ENCODE measurements at places on chromosomes 5 and 9.

DNA sequence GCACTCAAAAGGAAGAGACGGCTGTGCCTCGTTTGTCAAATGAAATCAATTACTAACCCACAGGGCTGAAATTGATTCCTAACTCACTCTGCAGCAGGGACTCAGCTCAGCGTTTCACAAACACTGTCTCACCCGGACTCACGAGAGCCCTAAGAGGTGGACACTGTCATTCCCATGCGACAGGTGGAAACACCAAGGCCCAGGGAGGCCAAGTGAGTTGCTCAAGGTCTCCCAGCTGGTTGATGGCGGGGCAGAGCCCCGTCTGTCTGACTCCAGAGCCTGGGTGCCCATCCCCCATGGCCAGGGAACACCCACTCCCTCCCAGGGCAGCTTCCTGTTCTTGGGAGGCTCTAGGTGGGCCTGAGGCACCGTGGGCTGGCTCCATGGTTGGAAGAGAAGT, 1.3 kb upstream of the PLPP7 start:
- no peak for DNase-seq

DNA sequence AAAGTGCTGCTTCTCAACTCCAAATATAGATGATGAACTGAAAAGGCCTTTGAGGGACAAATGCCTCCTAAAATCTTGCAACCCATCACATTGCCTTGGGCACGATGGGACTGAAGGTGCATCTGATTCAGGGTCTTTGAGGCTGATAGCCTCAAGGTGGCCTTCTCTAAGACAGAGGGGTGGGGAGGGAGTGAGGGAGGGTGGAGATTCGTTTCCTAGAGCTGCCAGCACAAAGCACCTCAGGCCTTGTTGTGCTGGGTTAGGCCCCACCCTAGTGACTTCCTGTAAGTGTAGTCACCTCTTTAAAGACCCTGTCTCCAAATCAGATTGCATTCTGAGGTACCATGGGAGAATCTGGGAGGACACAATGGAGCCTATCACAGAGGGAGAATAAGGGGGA, 57.1 kb downstream of the BARX1 start:
- DNase-seq: no peak

DNA sequence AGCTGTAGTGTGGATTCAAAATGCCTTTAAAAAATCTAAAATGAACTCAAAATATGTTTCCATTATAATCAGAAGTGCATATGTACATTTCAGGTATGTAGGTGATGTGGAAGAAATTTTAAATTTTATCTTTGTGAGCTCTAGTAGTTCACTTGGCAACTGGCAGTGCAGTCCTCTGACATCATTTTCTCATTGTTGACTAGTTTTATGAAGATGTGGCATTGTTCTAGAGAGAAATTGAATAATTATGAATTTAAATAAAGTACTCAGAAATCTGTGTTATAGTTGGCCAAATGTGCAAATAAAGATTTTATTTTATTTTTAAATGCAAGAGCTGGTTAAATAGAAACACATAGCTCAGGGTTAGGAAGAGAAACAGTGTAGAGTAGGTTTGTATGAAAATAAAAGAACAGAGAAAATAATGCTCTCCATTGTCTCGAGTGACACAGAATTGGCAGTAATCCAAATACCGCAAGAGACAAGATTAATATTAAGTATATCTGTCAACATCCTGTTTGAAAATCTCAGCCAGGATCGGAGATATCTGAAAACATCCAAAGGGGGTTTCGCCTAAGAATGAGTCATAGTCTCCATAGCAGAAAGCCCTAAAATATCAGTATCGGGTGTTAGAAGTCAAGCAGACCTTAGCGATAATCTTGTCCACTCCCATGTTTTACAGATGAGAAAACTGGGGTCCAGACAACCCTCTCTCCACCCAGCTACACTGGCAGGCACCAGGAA, 189.4 kb downstream of the CCDC192 start:
- DNase-seq: no peak

- no peak for DNase-seq
Measured at GRCh38 chr9:117624106-117624505, 80.1 kb upstream of the TLR4 start.

DNA sequence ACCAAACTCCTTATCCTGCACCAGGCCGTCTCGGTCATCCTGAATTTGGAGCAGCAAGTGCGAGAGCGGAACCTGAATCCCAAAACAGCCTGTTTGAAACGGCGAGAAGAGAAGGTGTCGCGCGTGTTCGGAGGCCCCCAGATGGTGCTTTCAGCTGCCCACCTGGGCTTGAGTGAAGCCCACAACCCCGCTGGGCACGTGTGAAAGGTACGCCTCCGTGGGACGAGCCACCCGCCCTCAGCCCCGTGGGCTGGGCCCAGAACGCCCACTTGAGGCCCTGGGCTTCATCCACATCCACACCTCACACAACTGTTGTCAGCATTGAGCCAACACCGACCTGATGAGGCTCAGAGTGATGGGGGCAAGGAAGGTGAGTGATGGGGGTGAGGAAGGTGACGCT, 72.8 kb downstream of the INSL6 start:
- DNase-seq: no peak

DNA sequence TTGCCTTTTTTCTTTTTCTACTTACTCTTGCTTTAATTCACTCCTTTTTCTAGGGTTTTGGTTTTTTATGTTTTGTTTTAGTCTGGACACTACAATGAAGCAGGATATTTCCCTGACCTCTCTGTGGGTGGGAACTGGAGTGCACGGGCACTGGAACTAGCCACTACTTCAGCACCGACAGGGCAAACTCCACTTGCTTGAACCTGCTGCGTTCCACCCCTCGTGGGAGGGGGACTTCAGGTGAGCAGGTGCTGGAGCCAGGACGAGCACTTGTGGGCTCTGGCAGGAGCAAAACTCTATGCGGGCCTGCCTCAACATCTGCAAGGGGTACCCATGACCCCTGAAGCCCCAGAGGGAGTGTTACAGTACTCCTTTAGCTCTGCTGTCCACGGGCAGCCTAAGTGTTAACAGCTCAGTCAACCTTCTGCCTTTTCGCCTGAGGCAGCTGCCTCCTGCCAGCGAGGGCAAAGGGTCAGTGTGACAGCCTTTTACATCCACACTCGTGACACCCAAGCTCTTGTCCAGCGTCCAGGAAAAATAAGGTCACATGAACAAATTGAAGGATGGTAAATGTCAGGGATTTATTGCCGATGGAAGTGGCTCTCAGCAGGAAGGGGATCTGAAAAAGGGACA, 144.1 kb upstream of the NFIL3 start:
- no peak for DNase-seq

DNA sequence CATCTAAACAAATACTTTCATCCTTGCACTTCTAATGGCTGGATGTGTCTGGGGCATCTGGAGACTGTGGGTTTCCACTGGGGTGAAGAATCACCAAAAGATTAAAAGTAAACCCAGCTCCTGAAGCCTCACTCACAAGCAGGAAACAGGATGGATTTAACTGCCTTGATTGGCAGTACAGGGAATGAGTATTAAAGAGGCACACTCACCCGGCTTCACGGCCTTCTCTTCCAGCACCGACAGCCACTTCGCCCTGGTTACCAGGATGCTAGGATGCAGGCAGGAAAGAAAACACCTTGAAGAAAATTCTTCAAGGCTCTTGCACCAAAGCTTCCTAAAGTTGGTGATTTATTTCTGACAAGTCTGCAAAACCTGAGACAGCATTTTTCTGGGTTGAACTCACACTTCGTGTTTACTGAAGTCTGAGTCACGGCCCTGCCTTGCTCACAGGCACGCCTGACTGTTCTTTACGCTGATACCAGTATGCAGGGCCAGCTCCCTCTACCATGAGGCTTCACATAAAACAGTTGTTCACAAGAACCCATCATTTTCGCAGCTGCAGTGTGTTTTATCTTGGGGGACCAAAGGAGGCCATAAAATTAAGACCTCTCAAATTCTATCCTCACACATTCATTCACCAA, 56.5 kb upstream of the ZNF354A start:
- no peak for DNase-seq

GRCh38 chr5:2550509-2550908, 201.0 kb downstream of the IRX2 start:
- DNase-seq: no peak

GRCh38 chr5:68435611-68436010, 220.1 kb downstream of the PIK3R1 start:
- no peak for DNase-seq

DNA sequence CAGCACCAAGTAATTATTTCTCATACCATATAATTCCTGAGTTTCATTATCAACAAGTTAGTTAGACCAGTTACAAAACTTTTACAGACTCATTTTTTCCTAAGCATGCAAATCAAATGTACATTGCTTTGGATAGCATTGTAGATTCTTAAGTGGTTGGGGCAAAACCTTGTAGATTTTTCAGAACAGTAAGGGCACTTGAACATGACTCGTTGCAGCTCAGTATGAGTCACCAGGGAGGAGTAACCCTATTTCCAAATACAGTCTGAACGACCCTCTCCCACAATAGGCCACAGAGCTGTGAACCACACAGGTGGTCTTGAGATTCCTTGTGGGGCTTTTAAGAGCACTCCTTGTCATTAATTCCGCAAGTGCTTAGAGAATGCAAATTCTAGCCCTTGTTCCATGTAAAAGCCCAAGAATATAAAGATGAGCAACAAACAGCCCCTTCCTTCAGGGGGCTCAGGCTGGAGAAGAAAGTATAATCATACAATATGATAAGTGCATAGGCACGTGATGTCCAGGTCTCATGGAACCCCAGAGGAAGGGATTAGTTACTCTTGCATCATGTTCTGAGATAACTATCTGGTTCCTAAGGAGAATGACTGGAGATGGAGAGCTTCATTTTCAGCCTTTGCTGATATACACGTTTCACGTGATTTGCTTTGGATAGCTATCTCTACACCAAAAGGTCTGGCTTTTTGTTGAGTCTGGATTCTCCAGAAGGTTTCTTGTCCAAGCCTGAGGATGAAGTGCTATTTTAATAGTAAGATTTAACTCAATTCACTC, 295.7 kb downstream of the KCNN2 start:
- no peak for DNase-seq

GRCh38 chr5:84253946-84254345, 130.7 kb downstream of the EDIL3 start:
- DNase-seq: no peak

DNA sequence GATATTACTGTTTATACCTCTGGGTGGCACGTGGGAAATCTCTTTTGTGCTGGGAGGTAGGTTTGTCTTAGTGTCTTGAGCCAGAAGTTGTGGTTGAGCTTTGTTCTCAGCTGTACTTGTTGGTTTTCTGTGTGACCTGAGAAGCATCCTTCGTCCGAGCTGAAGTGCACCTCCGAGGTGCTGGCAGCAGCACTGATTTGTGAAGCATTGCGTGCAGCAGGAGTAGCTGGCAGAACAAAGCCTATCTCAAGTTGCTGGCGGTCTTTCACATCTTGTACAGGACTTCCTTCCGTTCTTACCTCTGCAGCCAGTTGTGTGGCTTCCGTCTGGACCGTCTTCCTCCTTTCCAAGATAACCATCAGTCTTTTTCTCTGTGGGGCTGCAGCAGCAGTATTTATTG, 4.3 kb downstream of the PRRC2B start:
- DNase-seq: peak; percentile 46

DNA sequence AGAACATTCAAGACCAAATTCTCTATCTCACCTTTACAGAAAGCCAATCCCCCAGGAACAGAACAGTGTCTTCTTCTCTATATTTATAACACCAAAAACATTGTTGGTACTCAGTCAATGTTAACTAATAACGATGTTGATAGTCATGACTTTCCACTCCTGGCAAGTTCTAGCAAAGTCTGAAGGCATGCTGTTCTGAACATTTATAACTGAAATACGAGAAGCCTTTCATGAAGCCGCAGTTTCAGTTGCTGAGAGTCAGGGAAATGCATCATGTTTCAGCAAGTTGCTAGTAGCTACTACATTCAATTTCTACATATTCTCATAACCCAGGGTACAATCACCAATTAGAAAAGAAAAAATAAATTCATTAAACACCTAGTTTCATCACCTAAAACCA, 301.4 kb downstream of the PDE4D start:
- DNase-seq: no peak

GRCh38 chr9:19985081-19985480, 196.2 kb upstream of the SLC24A2 start:
- no peak for DNase-seq

GRCh38 chr5:181566-181965, 9.7 kb upstream of the LRRC14B start:
- DNase-seq: no peak

- DNase-seq: no peak
Measured at GRCh38 chr9:32487981-32488380, 38.0 kb downstream of the RIGI start.

- no peak for DNase-seq
Measured at GRCh38 chr9:18800579-18800978, 232.4 kb downstream of the SAXO1 start.

DNA sequence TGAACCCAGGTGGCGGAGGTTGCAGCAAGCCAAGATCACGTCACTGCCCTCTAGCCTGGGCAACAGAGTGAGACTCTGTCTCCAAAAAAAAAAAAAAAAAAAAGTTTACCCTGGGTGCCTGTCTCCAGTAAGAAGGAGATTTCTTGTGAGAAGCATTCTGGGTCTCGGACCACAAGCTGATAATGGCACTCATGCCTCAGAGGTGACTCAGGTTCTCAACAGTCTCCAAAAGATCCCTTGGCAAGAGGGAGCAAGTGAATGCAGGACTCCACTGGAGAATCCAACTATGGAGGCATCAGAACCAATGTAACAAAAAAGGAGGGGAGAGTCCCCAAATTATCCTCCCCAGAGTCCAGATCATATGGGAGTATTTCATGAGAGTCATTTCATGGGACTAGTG, 106.0 kb upstream of the LRRTM2 start:
- no peak for DNase-seq

- DNase-seq: no peak
Measured at GRCh38 chr9:14062586-14063221, 251.2 kb downstream of the NFIB start.

DNA sequence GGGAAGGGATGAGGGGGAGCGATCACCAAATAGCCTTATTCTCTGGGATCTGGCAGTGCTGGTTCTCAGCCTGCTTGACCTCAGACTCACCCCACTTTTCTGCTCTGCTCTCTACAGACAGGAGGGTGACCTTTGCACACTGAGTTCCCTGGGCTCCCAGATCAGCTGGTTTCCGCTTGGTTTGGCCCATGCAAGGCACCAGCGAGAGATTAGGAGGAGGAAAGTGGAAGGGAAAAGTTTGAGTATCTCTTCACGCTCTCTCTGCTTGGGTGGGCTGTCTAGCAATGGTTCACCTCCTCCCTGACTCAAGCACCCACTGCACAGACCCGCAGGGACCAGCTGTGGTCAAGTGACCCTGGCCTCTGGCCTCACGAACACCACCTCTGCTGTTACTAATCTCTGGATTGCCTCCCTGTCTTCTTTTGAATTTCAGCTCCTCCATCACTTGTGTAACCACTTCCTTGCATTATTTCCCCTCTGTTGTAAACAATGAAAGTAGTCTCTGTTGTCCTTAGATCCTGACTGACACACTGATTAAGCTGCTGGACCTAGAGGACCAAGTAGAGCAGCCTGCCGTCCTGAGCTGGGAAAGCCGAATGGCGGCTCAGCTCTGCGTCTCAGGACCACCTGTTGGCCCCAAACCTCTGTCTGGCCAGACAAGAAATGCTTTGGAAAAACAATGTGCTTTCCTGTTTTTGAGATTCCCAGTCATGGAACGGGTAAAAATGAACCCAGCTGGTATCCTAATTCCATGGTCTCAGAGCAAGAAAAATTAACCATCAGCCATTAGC, 186.6 kb downstream of the CRB2 start:
- no peak for DNase-seq

- DNase-seq: no peak
Measured at GRCh38 chr9:87214991-87215390, 267.7 kb upstream of the GAS1 start.

All from stimulated activated CD4-positive, alpha-beta T cell treated with anti-CD3 and anti-CD28 coated beads, Interleukin-2, amount 100 ng/mL, for 24 hours (primary cell).